Mucosa of descending colon (tissue), 3 donors: ENCODE measurements at places on chromosomes 13 and 19. TPM values are rescaled to one million over a fixed set of nuclear protein-coding genes. Genes with fewer than 3 reads are reported as not detected.

- DNase-seq: no peak
Measured at GRCh38 chr13:50740052-50740741, 103.3 kb downstream of the DLEU7 start.

GRCh38 chr13:54965881-54966280, 1937.3 kb downstream of the OLFM4 start:
- no peak for DNase-seq

GRCh38 chr13:31756346-31756745, 17.0 kb downstream of the RXFP2 start:
- DNase-seq: no peak

- no peak for DNase-seq
Measured at GRCh38 chr19:54275951-54276350, 5.0 kb downstream of the LILRB2 start.

DNA sequence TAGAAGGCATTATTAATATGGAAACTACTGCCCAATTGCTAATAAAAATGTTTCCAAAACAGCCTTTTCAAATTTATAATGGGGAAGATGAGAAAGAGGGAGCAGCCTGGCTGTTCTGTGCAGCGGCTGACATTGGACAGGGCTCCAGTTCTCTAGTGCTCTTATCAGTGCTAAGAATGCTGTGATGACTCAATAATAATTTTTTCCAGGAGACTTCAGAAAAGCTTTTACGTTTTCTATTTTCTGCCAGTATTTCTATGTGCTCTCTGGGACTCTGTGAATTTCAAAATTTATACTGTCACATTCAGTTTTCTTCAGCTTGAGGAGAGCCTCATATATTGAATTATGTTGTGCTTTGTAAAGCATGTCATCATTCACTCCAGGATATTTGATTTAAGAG, 209.6 kb downstream of the VWA8 start:
- no peak for DNase-seq

Gene ECSIT
- 59.1 TPM for total RNA-seq

Gene TEX29
- not detected for total RNA-seq
